ENCODE measurements at places on chromosomes 6 and 20. TPM values are rescaled to one million over a fixed set of nuclear protein-coding genes. Genes with fewer than 3 reads are reported as not detected.

DNA sequence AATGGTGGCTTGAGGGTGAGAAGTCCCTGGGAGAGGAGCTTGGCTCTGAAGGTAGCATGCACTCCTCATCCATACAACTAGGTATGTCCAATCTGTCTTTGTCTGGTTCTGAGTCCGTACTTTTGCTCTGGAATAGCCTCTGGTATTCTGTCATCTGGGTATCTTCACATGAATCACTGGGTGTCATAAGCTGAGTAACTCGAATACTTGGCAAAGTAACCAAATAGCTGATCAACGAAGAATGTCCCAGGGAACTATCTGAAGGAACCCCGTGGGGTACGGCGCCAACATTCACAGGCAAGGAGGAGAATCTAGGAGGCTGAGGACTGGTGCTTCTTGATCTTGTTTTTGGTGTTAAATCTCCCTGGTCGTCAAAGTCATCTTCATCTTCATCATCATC lies 184.8 kb downstream of the HIVEP2 start:
- no peak for DNase-seq
- no peak overlapping the region for H3K27ac ChIP-seq
- no peaks in the 10 kb centered on the region for H3K36me3 ChIP-seq
- H3K4me3 ChIP-seq: no peak overlapping the region
- no peaks in the 10 kb centered on the region for H3K4me1 ChIP-seq

GRCh38 chr6:10584607-10585006 lies 63.5 kb downstream of the GCNT2 start:
- H3K4me1 ChIP-seq: peaks cover 17% of the 10 kb centered on the region
- no peak for DNase-seq
- no peaks in the 10 kb centered on the region for H3K36me3 ChIP-seq
- H3K27me3 ChIP-seq: peaks cover 39% of the 10 kb centered on the region
- no peak overlapping the region for H3K27ac ChIP-seq
- no peak overlapping the region for H3K4me3 ChIP-seq

Gene UNC93A
- total RNA-seq: not detected

Gene KIF25
- not detected for total RNA-seq

Gene SEMG1
- total RNA-seq: not detected

Gene TPD52L1
- 74.0 TPM for total RNA-seq

DNA sequence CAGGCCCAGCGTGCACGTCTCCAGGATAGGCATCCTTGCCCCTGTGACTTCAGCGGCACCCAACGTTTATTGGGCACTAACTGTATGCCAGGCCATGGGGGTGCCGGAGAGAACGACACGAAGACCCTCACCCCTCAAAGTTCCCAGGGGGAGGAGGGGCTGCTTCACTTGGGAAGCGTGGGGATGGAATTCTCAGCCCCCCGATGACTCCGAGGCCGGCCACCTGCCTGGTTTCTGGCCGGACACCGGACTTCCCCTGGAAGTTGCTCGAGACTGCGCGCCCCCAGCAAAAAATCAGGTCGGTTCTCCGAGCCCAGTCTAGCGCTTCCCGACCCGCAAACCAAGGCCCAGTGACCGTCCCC lies 275 bp upstream of the MAVS start:
- H3K4me1 ChIP-seq: peaks cover 33% of the 10 kb centered on the region
- peak overlapping the region; percentile 88 for H3K27ac ChIP-seq
- no peaks in the 10 kb centered on the region for H3K27me3 ChIP-seq
- peaks cover 16% of the 10 kb centered on the region for H3K36me3 ChIP-seq

DNA sequence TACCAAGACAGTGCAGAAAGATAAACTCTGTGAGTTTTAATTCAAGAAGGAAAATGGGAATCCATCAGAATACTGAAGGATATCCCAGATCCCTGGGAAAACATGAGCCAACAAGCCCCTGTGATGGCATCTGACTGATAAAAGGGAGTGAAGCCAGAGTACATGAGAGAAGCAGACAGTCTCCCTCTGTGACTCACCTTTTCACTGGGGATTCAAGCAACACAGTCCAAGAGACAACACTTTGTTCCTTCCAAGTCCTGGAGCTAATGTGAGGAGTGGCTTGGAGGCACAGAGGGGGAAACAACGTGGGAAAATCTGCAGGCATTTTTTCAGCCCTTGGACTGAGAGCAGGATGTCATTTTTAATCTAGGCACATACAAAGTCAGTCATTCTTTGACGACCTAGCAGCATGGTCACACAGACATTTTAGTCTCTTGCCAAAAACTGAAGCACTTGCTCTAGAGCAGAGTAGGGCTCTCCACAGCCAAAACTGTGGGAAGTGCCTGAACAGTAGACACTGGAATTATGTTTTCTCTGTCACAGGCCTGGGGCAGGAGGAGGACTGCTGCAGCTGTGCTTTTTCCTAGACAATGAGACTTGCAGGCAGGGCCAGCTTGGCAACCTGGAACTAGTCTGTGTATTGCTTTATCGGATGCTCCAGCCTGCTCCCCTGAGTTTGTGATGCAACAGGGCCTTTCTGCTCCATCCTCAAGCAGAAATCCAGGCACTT lies 465.0 kb upstream of the GJE1 start:
- no peak overlapping the region for H3K4me3 ChIP-seq
- H3K36me3 ChIP-seq: no peaks in the 10 kb centered on the region
- H3K27me3 ChIP-seq: no peaks in the 10 kb centered on the region
- H3K27ac ChIP-seq: no peak overlapping the region
- H3K4me1 ChIP-seq: no peaks in the 10 kb centered on the region

DNA sequence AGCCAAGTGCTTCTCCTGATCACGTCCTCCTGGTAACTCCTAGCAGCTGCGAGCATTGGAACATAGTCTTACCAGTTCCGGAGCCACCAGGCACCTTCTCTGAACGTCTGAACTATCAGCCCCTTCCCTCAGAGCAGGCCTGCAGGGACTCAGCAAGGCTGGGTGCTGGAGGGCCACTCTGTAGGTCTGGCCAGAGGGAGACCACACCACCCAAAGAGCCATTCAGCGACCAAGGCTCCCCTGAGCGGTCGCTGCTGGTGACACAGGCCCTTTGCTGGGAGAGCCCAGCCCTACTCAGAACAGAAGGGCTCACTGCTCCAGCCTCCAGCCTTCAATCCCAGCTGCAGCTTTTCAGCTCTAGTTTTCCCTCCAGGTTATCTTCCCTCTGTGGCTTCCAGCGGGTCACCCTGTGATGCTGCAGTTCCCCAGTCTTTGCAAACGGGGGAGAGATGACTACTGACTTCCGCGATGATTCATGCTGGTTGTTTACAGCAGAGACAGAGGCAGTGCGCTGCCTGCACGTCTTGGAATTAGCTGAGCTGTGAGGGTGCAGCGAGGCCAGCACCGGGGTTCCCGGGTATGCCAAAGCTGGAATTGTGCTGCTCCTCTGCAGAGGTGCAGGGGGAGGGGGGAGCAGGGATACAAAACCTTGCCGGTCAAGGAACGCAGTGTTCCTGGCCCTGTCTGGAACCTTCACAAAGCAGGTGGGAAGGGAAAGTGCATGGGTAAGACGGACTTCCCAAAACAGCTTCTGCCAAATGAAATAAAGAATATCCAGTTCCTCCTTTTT lies 161.4 kb downstream of the LY86 start:
- DNase-seq: peak; percentile 92
- peak overlapping the region; percentile 74 for H3K27ac ChIP-seq
- H3K36me3 ChIP-seq: no peaks in the 10 kb centered on the region
- H3K4me1 ChIP-seq: peaks cover 38% of the 10 kb centered on the region

GRCh38 chr6:81834141-81834681 lies 81.7 kb upstream of the TENT5A start:
- H3K4me1 ChIP-seq: no peaks in the 10 kb centered on the region
- H3K27me3 ChIP-seq: no peaks in the 10 kb centered on the region
- no peaks in the 10 kb centered on the region for H3K36me3 ChIP-seq

Gene DUSP15
- not detected for total RNA-seq

DNA sequence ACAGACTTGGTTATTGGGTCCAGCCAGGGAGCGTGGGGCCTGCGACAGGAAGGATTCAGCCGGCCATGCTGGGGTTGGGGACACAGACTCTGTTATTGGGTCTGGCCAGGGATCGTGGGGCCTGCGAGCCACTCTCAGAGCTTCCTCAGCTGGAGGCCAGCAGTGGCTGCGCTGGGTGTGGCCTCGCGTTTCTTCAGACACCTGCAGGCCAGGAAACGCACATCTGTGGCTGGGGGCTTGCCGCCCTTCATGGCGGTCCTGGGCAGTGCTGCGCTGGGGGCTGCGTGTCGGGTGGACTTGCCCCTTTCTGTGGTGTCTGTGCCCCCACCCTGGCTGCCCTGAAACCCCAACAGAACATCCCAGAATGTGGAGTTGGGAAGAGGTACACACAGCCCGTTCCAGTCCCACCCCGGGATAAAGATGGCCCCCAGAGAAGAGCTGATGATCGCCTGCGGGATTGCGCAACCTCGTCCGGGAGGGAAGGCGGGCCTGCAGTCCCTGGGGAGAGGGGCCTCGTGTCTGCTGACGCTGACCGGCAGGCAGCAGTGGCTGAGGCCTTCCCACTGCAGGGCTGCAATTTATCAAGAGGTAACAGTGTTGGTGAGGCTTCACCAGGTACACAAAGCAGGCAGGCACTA lies 16.9 kb upstream of the MTG2 start:
- no peak for DNase-seq
- H3K27me3 ChIP-seq: no peaks in the 10 kb centered on the region
- H3K27ac ChIP-seq: no peak overlapping the region
- no peak overlapping the region for H3K4me3 ChIP-seq

DNA sequence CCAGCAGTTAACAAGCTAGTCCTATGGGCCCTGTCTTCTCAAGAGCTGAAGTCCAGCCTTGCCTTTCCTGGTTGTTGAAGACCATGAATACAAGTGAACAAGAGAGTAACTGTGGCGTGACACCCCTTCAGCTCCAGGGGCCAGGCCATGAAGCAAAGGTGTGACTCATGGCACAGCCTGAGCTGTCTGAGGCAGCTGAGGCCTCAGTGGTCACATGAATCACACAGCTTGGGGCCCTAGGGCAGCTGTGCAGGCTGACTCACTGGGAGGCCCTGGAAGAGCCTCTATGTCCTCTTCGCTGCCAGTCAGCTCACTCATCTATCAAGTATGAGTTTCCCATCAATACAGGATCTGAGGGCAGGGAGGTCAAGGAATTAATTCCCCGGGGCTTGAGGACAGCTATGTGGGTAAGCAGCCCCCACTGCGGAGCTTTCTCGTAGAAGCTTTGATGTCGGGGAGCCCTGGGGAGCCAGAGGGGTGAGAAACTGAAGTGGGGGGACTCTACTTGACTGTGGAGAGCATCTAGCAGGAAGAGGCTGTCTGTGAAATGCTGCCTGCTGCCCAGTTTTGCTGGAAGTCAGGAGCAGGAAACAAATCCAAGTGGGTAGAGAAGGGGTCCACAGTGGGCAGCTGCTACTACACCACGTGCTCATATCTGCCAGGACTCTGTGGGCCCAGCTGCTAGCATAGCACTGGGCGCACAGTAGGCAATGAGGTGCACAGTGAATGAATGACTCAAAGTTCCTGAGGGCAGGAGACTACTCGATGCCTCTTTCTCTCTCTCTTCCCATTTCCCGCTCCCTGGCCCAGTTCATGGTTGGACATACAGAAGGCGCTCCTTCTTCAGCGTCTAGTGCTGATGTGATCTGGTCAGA lies 13.7 kb upstream of the FAM83C start:
- H3K27ac ChIP-seq: peak overlapping the region; percentile 54
- H3K36me3 ChIP-seq: peaks cover 25% of the 10 kb centered on the region
- H3K4me1 ChIP-seq: peaks cover 18% of the 10 kb centered on the region
- H3K27me3 ChIP-seq: no peaks in the 10 kb centered on the region
- peak; percentile 67 for DNase-seq

GRCh38 chr6:31453259-31453658 lies 44.7 kb upstream of the MICB start:
- peaks cover 7% of the 10 kb centered on the region for H3K27me3 ChIP-seq
- H3K4me3 ChIP-seq: no peak overlapping the region
- DNase-seq: no peak
- H3K27ac ChIP-seq: no peak overlapping the region
- no peaks in the 10 kb centered on the region for H3K36me3 ChIP-seq

GRCh38 chr6:25535632-25536225 lies 116.3 kb upstream of the SCGN start:
- H3K27ac ChIP-seq: no peak overlapping the region
- H3K4me3 ChIP-seq: no peak overlapping the region
- H3K27me3 ChIP-seq: peaks cover 11% of the 10 kb centered on the region
- H3K36me3 ChIP-seq: no peaks in the 10 kb centered on the region

DNA sequence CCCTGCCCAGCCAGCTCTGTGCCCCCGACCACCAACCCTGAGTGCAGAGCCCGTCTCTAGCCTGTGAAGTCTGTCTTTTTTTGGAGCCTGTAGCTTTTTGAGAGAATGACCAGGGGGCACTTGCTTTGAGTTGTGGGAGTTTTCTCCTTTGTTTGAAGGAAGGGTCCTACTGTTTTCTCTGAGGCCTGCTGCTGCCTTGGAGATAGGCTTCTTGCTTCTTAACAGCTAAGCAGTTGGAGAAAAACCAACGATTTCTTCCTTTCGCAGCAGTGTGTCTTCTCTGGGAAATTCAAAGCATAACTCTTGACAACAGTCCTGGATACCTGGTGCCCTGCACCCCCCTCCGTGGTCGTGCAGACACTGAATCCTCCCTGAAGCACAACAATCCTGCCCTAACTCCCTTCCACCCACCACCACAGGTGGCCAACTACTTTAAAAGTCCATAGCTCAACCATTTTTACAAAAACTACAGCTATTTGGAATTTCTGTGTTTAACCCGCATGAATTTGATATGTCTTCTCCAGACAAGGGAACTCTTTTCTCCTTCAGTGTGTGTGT lies 61.0 kb downstream of the FAM50B start:
- peaks cover 25% of the 10 kb centered on the region for H3K27me3 ChIP-seq
- no peak overlapping the region for H3K27ac ChIP-seq
- no peak for DNase-seq
- H3K36me3 ChIP-seq: no peaks in the 10 kb centered on the region
- peaks cover 29% of the 10 kb centered on the region for H3K4me1 ChIP-seq
- no peak overlapping the region for H3K4me3 ChIP-seq

DNA sequence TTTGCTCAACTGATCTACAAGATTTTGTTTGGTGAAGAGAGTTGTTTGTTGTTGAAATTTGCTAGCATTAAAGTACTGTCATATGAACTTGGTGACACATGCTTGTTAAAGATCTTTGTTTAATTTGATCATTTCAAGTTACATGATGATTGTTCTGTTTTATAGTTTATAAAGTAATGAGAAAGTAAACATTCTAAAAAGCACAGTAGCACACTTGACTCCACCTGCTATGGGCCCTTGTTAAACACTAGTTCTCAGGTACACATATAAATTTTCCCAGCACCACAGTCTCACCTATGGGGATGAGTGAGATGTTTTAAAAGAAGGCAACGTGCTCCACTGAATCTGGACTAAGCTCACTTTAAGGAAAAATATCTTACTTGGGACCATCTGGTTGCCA lies 14.1 kb downstream of the MCHR2 start:
- H3K27me3 ChIP-seq: no peaks in the 10 kb centered on the region
- H3K27ac ChIP-seq: no peak overlapping the region
- no peaks in the 10 kb centered on the region for H3K4me1 ChIP-seq
- no peak for DNase-seq
- no peaks in the 10 kb centered on the region for H3K36me3 ChIP-seq
- H3K4me3 ChIP-seq: no peak overlapping the region

Gene EPB41L1
- 2.6 TPM for total RNA-seq

DNA sequence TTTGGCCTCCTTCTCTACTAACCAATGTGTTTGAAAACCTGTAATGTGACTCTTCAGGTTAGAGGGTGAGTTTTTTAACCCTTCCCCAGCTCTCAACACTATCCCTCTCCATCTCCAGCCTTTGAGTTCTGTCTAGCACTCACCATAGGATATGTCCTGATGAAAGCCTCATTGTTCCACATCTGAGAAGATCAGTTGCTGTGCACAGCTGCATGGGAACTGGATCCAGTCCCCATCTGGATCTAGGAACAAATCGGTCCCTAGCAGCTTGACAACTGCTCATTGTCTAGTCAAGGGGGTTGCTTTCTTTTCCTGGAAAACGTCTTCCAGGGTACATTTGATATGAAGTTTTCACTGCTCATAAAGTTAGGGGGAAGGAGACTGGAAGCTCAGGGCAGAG lies 45.4 kb upstream of the AGPAT4 start:
- no peak overlapping the region for H3K27ac ChIP-seq
- DNase-seq: no peak
- H3K4me1 ChIP-seq: no peaks in the 10 kb centered on the region
- H3K4me3 ChIP-seq: no peak overlapping the region
